MM.1S (cell line): ENCODE measurements at places on chromosomes 1 and 21.

- no peak overlapping the region for H3K27ac ChIP-seq
- no peaks in the 10 kb centered on the region for H3K36me3 ChIP-seq
- no peak for DNase-seq
- H3K4me1 ChIP-seq: no peaks in the 10 kb centered on the region
These were observed 26.3 kb upstream of the TRABD2B start for GRCh38 chr1:48023488-48023887.

DNA sequence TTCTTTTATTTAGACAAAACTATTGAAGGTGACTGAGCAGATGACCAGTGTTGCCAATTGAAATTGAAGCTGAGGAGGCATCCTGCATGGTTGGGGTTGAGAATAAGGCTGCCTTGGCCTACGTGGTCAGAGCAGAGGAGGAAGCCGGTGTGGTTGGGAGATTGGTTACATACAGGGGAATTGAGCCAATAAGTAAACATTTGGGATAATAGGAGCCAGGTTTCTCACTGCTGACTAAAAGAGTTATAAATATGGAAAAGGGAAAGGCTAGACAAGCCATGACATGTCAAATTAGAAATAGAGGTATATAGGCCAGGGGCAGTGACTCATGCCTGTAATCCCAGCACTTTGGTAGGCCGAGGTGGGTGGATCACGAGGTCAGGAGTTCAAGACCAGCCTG lies 15.8 kb downstream of the SNX7 start:
- DNase-seq: no peak
- no peaks in the 10 kb centered on the region for H3K27me3 ChIP-seq
- no peak overlapping the region for H3K4me3 ChIP-seq
- no peak overlapping the region for H3K27ac ChIP-seq
- H3K36me3 ChIP-seq: no peaks in the 10 kb centered on the region

GRCh38 chr1:56820755-56821461 lies 1.7 kb upstream of the FYB2 start:
- no peak overlapping the region for H3K4me3 ChIP-seq
- no peaks in the 10 kb centered on the region for H3K27me3 ChIP-seq
- H3K27ac ChIP-seq: no peak overlapping the region
- DNase-seq: peak; percentile 62

- peak overlapping the region; percentile 96 for H3K4me3 ChIP-seq
- H3K36me3 ChIP-seq: peaks cover 9% of the 10 kb centered on the region; the same call in 1 of the 2 replicates
- H3K27ac ChIP-seq: peak overlapping the region; percentile 60; the same call in 1 of the 2 replicates
These were observed 455 bp downstream of the BSDC1 start for GRCh38 chr1:32393832-32394140.

- H3K4me3 ChIP-seq: no peak overlapping the region
- H3K27me3 ChIP-seq: no peaks in the 10 kb centered on the region
- H3K27ac ChIP-seq: no peak overlapping the region
- no peaks in the 10 kb centered on the region; the same call in none of the 2 replicates for H3K36me3 ChIP-seq
- DNase-seq: no peak
These were observed 9.8 kb downstream of the NADK start for GRCh38 chr1:1768249-1768992.
